ENCODE measurements at places on chromosomes 5 and 9.

GRCh38 chr5:127785098-127785927 lies 82.1 kb downstream of the CCDC192 start:
- no peak for DNase-seq

- DNase-seq: no peak
Observed at GRCh38 chr5:165834891-165835290, 2329.5 kb downstream of the MAT2B start.

DNA sequence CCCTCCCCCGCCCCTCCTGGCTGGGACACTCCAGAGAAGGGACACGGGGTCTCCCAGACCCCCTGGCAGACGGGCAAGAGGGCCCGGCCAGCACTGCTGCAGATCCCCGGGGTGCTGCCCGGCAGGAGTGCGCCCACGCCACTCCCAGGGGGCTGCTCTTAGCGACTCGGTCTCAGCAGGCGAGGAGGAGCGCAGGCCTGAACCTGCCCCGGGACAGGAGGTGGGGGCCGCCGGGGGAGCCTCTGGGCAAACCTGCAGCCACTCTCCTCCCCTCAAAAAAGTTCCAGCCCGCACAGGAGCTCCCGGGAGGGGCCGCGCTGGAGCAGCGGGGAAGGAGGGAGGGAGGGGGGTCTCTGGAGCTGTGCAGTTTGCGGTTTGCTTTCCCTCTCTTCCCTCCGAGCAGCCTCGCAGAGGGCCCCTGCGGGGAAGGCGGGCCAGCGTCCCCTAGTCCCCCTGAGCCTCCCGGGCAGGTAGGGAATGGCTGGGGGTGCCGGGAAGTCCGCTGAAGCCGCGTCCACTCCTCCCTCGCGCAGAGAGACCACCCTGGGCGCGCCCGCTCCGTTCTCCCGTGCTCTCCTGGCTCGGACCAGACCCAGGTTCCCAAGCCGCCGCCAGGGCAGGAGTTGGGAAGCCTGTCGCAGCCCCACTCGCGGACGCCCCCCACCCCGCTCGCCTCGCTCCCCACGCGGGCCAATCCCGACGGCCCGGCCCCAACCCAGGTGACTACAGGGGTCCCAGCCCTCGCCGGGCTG lies 44.2 kb downstream of the NACC2 start:
- no peak for DNase-seq

- no peak for DNase-seq
Observed at GRCh38 chr9:69030851-69031645, 4.5 kb upstream of the FXN start.

- no peak for DNase-seq
Observed at GRCh38 chr9:7782400-7783120, 17.0 kb downstream of the DMAC1 start.

- DNase-seq: no peak
Observed at GRCh38 chr9:19387317-19387716, 7.3 kb upstream of the RPS6 start.

DNA sequence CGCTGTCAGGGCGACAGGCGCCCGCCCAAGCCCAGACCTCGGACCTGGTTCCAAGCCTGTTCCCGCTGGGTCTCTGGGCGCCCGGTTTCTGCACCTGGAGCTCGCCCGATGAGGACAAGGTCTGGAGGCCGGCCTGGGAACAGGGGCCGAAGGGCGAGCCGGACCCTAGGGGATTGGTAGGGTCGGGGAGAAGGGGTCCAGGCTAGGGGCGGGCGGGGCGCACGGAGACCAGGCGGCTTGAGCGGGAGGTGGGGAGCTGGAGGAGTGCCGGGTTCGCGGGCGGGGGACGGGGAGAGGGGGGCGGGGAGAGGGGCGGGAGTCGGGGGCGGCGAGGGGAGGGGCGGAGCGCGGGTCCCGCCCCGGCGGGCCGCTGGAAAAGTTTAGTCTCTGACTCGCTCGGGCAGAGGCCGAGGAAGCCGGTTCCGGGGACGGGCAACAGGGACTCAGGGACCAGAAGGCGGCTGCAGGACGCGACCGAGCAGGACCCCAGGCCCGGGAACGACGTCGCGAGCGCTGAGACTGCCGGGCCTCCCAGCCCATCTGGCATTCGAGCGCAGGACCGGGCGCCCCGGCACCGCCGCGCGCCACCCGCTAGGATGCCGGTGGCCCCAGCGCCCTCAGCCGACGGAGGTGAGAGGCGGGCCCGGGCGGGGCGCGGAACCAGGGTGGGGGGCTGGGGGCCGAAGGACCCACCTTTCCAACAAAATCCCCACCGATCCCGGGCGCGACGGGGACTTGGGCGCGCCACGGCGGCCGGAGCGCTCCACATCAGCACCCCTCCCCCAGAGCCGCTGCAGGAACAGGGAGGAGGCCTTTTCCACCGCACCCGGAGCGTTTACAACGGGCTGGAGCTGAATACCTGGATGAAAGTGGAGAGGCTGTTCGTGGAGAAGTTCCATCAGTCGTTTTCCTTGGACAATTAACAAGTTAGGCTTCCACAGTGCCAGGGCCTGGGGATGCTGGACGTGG lies at the start of gene S1PR3:
Gene S1PR3 (plus strand): TSS at position 403 of the 969 bp plus-strand sequence. CDS start 9,733 bp downstream, outside the sequence.
- DNase-seq: no peak

GRCh38 chr9:136857166-136857565 lies 5.0 kb downstream of the MAMDC4 start:
- DNase-seq: no peak

- no peak for DNase-seq
Observed at GRCh38 chr9:110112792-110113191, 95.2 kb downstream of the C9orf152 start.

DNA sequence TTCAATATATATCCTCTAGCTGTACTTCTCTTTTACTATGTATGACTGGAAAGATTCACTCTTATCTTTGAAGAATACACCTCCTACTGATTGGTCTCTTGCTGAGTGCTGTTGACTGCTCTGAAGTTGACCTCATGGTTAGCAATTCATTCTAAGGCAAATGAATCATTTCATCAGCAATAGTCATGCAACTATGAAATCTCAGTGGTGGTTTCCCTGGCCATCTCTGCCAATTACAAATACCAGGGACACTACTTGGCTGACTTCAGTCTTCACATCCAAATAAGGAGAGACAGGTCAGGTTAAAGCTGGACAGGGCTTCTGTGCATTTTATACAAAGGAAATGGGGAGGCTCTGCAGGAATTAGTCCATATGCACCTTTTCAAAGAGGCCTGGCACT lies 333.5 kb upstream of the ACTBL2 start:
- DNase-seq: no peak

DNA sequence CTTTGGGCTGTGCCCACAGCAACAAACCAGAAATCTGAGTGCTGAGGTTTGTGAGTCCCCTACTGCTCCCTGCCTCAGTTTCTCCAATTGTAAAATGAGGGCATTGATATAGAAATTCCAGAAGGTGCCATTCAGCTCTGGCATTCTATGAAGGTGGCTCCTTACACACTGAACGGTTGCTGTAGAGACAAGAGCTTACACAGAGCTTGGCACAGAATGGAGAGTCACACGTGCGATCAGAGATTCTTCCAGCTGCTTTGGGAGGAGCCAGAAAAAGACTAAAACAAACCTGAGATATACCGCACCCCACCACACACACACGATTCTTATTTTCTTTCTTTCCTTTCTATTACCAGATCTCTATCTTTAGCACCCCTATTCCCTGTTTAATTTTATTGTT lies 122.7 kb downstream of the SLIT3 start:
- DNase-seq: no peak

DNA sequence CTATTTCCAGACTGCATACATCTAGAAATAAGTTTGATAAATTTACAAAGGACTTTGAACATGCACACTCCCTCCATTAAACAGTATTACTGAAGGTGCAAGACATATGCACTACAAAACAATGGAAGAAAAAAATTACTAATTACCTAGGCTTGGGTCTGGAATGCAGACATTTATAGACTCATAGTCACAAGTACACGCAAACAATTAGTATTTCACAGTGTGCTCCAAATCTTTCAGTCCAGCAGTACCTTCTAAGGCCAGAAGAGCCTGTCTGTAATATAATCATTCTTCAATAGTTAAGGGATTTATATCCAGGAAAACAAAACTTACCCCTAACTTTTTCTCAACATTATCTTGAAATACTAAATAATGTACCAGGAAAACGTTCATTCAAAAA lies 11.2 kb downstream of the RICTOR start:
- DNase-seq: no peak

DNA sequence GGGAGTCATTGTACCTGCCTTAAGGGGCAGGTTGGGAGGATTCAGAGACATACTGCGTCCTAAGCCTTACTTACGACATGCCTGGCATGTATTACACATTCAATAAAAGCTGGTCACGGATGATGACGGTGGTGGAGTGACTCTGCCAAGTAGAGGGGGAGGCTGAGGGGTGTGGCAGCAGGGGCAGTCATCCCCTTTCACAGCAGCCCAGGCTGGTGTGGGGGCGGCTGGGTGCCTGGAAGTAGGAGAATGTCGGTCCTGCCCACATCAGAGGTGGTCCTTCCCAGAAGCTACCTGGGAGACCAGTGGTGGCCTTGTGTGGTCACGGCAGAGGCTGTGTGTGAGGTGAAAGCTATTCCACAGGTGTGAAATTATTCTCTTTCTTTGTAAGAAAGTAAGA lies 8.9 kb downstream of the ZBTB34 start:
- no peak for DNase-seq

DNA sequence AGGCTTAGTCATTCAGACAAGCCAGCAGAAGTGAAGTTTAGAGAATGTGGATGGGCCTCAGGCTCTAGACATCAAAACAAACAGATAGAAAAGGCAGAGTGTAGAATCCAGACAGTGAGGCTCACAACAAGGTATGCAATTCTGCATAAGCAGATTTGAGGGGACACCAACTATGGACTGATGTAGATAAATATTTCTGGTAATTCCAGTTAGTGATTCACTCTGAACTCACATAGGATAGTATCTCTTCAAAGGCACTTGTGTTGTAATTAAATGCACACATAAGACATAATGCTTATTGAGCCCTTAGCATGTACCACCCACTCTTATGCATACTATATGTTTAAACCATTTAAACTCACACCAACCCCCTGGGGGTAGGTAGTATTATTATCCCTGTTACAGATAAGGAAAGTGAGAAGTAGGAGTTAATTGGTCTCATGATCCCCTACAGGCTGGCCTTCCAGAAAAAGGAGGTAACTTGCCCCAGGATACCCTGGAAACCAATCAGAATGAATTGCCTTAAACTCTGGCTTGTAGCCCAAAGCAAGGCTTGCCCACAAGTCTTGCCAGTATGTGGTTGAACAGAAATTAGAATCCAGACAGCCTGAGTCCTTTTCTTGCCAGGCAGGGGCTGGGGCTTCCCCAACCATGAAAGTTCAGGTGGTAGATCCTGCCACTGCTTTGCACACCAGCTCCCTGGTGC lies 39.5 kb upstream of the HSPB3 start:
- no peak for DNase-seq

DNA sequence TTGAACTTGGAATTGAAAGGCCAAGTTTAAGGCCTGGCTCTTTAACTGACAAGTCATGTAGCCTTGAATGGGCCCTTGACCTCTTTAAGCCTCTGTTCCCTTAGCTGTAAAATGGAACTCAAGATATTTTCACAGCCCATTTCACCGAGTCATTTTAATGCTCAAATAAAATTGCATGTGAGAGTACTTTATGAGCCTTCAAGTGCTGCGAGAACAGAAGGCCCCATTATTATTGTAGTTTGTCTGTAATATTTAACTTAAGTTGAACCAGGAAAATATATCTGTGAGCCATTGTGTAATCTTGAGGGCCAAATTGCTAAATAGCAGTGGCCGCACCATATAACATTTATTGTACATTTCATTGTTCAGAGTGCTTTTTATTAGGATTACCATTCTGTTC lies 249.9 kb downstream of the NTRK2 start:
- no peak for DNase-seq

GRCh38 chr5:142455856-142456255 lies 131.0 kb upstream of the SPRY4 start:
- DNase-seq: no peak

DNA sequence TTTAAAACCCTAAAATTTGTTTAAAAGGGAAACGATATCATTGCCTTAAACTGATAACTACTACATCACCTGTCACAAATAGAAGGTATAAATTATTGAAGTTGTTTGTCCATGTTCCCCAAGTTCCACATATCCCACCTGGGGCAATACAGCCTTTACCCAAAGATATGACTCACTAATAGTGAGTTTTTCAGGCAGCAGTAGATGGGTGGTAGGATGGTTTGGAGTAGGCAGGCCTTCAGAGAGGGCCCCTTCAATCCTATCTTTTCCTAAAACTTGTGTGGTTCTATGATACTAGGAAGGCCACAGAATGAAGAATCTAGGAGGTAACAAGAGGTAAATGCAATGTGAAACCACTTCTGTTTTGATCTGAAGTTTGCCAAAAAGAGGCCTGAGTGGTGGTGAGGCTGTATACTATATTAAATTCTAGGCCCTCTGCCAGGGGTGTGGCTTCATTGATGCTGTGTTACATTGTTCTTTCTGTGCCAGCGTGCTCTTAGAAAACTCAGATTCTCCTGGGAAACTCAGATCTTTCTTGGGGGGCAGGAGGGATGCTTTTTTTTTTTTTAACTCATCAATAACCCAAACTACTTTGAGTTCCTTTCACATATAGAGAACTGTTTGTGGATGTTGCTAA lies 7.2 kb downstream of the CYSTM1 start:
- DNase-seq: no peak

- DNase-seq: no peak
Observed at GRCh38 chr5:34616651-34617050, 39.5 kb upstream of the RAI14 start.

DNA sequence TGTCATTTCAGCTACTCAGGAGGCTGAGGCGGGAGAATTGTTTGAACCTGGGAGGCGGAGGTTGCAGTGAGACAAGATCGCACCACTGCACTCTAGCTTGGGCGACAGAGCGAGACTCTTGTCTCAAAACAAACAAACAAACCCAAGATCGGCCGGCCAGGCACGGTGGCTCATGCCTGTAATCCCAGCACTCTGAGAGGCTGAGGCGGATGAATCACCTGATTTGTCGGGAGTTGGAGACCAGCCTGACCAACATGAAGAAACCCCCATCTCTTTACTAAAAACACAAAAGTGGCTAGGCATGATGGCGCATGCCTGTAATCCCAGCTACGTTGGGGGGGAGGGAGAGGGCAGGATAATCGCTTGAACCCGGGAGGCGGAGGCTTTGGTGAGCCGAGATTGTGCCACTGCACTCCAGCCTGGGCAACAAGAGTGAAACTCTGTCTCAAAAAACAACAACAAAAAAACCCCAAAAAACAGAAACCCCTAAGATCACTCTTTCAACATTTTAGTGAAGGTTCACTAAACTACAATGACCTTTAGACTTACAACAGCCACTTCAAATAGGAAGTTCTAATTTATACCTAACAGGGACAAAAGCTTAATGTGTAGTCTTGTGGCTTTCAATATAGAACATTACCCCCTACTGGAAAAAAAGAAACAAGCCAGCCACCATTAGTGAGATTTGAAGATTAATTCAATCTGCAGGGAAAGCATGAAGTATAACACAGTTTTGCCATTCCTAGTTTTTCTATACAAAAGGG lies 7.0 kb downstream of the HSPA9 start:
- no peak for DNase-seq

DNA sequence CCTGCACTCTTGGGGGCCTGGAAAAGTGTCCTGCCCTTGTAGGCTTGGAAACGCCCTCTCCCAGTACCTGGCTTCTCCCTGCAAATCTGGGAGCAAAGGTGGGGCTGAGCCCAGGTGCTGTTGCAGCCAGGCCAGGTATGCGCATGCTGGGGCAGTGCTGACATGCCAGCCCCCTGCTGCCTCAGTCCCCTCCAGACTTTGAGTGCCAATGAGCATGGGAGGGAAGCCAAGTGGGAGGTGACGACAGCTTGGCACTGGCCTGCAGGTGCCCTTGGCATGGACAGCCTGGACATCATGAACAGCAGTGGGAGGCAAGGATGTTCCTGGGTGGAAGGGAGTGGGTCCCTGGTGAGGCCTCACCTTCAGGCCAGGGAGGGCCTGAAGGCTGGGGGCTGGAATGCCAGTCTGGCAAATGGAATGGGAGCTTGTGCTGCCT lies 1494.4 kb upstream of the NUDT12 start:
- DNase-seq: no peak
